ENCODE measurements at places on chromosomes 7 and 10. TPM values are rescaled to one million over a fixed set of nuclear protein-coding genes. Genes with fewer than 3 reads are reported as not detected.
A peak's percentile ranks its signal among the peaks of the same experiment; 100 is the strongest.

GRCh38 chr7:109901926-109902325 lies 1189.0 kb upstream of the LRRN3 start:
- DNase-seq: peak; percentile 14

UCMA gene
- not detected for total RNA-seq

GRCh38 chr7:22657479-22657878 lies 69.5 kb upstream of the IL6 start:
- DNase-seq: peak; percentile 36

DNA sequence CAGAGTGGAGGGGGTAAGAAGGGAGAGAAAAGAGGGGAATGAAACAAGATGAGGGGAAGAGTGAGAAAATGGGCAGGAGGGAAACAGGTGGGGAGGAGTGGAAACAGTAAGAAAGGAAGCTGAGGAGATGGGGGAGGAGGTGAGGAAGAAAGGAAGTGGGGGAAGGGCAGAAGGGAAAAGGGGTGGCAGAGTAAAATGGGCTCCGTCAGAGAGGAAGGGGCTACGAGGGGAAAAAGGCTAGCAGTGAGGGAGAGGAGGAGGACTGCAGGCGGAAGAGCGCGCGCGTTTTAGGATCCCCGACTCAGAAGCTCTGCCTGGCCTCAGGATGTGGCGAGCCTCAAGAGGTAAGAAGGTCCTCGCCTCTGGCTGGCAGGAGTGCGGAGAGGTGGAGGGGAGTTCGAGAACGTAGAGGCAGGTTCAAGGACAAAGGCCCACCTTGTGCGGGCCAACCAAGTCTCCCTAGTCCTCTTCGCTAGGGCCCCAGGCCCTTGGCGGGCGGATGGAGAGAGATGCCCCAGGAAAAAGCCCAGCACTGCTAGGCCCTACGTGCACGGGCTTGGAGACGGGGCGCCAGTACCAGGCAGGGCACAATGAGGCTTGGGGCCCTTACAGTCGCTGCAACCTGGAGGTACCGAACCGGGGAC lies 5.8 kb upstream of the NKX2-3 start:
- DNase-seq: no peak

- no peak for DNase-seq
These were observed 20.6 kb downstream of the RRP12 start for GRCh38 chr10:97380516-97380915.

CYP2C19 gene
- total RNA-seq: not detected

DNA sequence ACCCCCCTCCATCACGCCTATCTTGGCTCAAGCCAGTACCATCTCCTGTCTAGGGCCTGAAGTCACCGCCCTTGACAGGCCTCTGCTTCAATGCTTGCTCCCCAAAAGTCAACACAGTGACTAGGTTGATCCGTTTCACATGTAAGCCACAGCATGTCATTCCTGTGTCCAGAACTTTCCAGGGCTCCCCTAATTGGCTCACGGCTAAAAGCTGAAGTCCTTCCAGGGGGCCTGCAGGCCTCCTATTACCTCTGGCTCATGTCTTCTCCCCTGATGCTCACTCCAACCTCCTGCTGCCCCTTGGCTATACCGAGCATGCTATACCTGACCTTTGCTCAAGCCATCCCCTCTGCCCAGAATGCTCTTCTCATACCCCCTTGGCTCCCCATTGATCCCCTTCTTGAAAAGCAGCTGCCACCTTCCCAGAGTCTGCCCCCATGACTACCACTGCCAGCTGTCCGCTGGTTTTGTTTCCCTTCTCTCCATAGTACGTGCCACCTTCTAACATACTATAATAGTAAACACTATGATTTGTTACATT lies 39.1 kb downstream of the CPXM2 start:
- DNase-seq: no peak

- DNase-seq: peak; percentile 56
These were observed 57.8 kb upstream of the PCGF5 start for GRCh38 chr10:91162495-91163268.

CNTNAP2 gene
- not detected for total RNA-seq

DNA sequence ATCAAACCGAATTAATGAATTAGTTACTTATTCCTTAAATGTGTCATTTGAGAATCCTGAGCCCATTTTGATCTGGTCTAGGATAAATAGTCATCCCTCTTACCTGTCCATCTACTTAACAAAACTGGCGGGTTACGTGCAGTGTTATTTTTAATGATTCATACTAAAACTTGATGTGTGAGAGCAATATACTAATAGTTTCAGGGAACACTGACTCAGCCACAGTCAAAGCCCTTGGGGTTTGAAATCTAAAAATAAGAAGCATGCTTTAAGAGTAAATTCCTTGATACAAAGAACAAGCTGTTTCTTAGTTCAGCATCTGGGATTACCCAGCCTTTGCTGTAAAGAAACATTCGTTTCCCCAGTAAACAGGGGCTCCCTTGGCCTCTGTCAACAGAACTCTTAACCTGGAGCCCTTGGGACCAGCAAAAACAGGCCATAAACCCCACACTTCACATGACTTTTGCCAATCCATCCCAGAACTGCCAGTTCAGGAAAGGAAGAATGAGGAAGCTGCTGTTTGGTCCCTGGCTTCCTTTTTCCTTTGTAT lies 370.6 kb upstream of the IGFBP3 start:
- DNase-seq: peak; percentile 76

- DNase-seq: no peak
These were observed 10.7 kb upstream of the OGA start for GRCh38 chr10:101828766-101829551.

DNA sequence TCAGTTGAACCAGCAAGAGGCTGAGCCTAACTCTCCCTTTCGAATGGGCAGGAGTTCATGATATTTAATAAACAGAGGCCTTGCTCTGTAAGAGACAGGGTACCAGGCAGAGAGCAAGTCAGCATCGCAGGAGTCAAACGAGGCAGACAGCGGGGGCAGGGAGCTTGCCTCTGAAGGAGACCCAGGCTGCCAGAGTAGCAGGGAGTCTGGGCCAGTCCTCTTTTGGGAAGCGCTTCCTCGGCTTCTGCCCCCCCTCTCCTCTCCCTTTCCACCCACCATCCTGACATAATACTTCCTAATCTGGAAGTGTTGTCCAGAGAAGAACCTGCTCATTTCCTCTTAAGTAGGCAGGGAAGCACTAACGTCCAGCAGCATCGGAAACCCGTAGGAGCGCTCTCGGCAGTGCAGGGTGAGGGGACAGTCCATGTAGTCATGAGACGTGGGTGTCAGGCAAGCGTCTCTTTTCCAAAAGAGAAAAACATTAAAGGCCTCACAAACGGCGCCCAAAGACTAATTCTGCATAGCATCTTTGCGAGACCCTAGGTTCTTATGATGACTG lies 171.1 kb downstream of the EGFR start:
- DNase-seq: no peak

SEMA3C gene
- total RNA-seq: 203 TPM

GRCh38 chr10:22823109-22823508 lies 104.7 kb upstream of the ARMC3 start:
- DNase-seq: peak; percentile 95

RELN gene
- total RNA-seq: 0.33 TPM

DNA sequence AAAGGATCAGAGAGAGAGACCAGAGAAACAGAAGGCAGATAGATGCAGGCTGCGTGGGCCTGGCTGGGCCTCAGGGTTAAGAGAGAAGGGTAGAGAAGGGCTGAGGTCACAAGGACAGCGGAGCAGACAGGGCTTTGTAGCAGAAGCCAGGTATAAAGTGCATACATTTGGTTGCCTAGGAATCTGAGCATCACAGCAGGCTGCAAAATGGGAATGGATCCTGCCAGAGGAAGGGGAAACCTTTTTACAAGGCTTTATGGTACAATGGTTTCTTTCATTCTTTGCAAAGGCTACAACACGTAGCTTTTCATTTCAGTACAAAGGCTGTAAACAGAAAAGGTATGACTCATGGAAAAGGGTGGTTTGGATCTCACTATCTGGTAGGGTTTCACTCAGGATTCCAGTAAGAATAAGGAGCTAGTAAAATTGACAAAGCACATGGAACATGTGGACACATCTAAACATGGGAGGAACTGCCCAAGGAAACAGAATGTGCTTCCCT lies 275.1 kb downstream of the DOCK4 start:
- peak; percentile 65 for DNase-seq

DNA sequence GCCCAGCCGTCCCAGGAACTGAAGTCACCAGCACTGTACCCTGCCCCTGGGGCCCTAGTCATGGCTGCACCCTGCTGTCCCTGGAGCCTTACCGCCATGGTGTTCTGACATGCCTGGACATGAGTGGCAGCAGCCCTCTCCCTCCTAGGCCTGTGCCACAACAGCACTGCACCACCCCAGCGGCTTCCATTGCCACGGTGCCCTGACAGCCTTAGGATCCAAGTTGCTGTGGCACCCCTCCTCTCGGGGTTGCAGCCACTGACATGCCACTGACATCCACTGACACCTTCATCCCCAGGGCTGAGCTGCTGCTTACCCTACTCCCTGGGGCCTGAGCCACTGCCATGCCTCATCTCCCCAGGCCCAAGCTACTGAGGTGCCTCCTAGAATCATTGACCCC lies 39.6 kb upstream of the SHH start:
- no peak for DNase-seq

DNA sequence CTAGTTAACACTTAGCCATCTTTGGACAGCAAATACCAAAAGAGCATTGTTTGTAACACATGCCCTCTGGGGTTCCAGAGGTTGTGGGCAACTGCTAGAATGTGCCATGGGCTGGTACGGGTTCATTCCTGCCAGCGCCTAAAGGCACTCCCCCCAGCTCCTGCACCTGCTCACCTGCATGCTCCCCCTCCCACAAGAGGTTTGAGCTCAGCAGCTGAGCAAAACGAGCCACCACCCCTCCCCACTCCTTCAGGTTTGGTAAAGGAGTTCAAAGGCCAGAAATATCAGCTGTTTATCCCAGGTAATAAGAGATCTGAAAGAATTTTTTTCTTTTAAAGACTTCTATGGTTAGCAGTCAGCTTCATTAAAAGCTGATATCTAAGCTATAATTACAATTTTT lies 53.5 kb downstream of the HTR7 start:
- no peak for DNase-seq

PSMA2 gene
- total RNA-seq: 27.2 TPM

DNA sequence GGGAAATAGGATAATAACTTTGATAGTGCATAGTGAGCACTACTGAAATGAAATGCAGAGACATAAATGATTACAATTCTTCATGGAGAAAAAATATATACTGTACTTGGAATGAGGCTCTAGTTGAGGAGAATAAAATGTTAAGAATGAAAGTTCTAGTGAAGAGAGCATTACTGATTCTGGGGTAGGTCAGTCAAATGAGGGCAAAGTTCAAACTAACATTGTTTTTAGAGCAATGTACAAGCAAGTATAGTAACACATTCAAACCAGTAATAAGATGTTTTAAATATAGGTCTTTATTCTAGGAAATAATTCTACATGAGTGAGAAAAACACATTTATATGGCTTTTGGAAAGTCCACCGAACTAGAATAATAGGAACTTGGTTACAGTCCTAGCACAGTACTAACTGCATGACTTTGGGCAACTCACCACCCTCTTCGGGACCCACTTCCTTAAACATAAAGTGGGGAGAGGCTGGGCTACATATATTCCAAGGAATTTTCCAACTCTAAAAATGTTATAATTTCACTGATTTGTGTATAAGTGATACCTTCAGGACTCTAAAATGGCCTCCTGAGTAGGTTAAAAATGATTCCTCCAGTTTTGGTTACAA lies 86.4 kb downstream of the CDK6 start:
- no peak for DNase-seq

GRCh38 chr7:5532536-5533335 lies 109.1 kb upstream of the TNRC18 start:
- DNase-seq: no peak

DNA sequence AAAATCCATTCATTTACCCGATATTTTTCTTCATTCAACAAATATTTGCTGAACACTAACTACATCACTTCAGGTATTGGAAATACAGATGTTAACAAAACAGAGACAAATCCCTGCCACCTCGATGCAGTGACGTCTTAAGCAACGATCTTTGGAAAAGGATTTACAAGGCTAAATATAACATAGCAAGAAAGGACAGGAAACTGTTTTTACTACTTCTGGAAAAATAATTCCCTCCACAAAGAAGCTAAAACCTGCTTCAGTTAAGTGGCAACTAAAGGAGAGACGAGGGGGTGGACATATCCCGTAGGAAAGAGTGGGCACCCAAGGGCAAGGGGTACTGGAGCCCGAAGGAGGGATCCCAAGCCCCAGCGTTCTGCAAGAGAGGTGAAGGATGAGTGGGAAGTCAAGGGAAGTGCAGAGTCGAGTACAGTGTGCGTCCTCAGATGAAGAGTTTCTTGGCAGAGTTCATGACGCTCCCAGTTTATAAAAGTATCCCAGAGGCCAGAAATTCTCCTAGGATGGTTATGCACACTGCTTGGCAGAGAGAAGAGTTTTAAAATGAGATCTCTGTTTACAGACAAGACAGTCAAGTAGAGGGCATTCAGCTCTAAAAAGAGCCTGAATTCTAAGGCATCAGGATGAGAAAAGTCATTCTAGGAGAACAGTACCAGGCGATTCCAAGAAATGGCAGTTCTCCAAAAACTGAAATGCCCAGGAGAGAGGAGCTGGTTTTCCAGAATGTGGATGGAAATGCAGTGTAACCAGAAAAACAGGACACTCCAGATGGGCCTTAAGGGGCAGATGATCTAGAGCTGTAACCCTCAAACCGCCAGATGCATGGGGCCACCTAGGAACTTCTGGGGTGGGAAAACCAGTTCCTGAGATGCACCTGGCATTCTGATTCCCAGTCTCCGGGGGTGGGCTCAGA lies 97.3 kb downstream of the GRB10 start:
- DNase-seq: no peak

DNA sequence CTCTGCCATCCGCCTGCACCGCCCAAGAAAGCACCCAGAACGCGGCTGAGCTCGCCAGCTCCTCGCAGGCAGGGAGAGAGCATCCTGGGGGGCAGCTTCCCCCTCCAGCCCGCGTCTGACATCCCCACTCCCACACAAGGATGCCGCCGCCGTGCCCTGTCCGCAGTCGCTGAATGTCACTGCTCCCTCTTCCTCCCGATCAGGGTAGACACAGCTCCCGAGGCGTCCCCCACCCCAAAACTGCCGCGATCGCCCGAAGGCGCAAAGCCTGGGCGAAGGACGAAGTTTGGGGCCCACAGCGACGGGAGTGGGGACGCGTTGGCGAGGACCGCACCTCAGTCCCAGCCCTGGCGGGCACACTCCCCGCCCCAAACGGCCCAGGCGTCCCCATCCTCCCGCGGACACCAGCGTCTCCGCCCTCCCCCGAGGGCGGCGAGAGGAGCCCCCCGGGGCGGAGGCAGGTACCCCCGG lies 1.5 kb upstream of the KAT6B start:
- peak; percentile 28 for DNase-seq

GRCh38 chr7:109895536-109895935 lies 1195.4 kb upstream of the LRRN3 start:
- no peak for DNase-seq
